ENCODE measurements at places on chromosomes 3 and 15.

DNA sequence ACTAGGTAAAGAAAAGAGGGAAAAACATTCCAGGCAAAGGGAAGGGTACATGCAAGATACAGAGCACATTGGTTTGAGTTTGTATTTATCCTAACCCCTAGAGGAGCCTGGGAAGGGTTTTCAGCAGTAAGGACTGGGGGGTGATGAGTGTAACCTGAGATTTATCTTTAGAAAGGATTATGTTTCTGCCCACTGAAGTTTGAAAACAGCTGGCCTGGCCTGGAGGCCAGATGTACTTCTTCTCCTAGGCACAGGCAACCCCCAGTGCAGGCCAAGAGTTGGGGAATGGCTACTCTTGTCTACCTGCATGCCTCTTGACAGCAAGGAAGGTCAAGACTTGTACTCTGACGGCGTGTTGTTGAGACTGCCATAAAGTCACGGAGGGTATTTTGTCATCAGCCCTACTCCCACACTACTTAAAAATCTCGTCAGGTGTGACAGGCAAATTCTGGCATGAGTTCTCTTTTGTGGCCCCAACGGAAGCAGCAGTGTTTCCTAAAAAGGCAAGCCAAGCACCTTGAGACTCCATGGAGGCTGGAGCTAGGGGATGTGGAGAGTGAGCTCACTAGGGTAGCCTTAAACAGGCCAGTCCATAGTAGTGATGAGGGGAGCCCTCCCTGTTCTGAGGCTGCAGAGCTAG lies 241.5 kb upstream of the WNT5A start:
- DNase-seq = no peak

DNA sequence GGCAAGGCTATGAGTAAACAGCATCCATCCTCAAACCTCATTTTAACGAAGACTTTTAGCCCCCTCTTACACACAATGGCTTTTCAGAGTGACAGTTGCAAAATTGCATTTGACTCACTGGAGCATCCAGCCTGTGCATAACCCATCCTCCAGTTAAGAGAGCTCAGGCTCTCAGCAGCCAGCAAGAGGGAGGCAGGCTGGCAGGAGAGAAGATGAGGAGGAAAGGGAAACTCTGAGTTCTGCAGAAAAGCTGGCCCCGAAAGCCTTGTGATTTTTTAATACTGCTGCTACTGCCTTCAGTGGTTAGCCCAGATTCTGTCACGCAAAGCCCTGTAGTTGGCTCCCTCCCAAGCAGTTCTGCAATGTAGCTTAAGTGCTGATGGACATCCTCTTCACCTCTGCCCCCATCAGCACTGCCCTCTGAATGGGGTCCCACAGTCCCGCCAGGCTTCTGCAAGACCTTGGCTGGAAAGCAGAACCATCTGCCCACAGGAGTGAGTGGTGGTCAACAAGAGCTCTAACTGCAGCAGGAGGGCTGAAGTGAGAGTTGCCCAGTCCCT lies 371.3 kb downstream of the EPHB1 start:
- DNase-seq = no peak

GRCh38 chr15:37481126-37481525 lies 380.8 kb upstream of the MEIS2 start:
- no peak for DNase-seq

DNA sequence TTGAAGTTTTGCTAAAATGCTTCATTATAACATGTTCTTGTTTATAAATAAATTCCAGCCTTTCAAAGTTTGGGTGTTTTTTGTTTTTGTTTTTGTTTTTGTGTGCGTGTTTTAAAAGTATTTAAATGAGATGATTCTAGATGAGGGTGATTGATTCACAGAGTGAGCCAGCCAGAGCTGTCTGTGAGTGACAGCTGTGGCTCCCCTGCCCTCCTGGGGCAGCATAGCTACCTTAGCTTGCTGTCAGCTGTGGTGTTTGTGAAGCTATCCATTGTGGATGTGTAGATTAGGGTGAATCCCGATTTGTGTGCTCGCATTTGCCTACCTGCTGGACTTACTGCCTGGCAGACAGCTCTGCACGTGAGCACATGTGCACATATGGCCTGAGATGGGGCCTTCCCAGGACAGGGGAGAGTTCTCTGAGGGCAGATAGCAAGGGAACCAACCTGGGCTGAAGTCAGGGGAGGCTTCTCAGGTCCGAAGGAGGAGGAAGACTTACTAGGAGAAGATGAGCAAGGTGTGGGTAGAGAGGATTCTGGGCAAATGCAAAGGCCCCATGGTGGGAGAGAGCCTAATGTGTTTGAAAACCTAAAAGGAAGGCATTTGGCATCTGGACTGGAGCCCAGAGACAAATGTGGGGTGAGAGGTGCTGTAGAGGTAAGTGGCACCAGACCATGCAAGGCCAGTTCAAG lies 124.2 kb downstream of the EEFSEC start:
- DNase-seq = no peak

DNA sequence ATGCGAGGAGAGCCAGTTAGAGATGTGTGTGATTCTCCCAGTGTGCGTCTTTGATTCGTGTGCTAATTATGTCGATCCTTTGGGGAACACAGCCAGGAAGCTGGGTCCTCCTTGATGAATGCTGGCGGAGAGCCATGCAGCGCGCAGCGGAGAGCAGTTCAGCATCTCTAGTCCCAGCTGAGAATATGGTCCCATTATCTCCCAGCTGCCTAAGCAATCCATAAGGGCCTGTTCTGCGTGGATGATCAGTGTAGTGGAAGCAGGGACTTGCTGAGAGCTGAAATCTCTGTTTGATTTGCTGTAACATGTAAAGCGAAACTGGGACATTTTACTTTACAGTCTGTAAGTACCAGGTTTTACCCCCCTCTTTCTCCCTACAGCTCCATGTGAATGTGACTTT lies 412.7 kb downstream of the CNTN4 start:
- DNase-seq = peak; percentile 88

GRCh38 chr3:155989536-155989935 lies 119.1 kb downstream of the GMPS start:
- DNase-seq = no peak

DNA sequence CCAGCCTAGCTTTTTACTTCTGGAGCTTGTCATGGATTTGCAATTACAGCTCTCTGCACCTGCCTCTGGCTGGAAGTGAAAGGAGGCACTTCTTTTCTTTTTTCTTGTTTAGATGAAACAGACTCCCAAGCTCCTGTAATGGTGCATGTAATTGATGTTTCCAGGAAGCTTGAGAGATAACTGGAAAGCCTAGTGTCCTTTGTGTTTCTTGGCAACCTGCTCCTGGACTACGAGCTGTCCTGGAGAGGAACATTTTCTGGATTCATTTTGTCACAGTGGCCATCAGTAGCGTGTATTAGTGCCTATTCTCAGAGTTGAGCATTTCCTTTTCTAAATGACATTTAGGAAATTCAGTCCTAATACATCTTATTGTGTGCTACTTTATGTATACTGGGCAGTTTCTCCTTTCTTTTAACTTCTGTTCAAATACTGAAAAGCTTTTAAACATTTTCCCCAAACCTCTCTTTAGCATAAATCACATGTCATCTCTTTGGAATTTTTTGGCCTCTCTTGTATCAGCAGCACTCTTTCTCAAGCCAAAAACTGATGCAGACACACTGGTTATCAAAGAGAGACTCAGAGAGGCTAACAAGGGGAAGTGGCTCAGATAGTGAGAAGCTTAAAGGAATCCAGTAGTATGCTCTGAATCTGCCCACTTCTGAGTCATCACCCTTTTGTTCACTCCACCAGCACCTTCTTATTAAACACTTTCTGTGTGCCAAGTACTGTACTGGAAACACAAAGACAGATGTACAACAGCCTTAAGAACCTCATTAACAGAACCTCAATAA lies 62.6 kb upstream of the SLC2A2 start:
- DNase-seq = peak; percentile 29
